ENCODE measurements at places on chromosomes 4 and X.

GRCh38 chr4:6779667-6780565 lies 2.6 kb upstream of the KIAA0232 start:
- no peak for DNase-seq

GRCh38 chr4:4968161-4968725 lies 51.0 kb downstream of the CYTL1 start:
- no peak for DNase-seq

DNA sequence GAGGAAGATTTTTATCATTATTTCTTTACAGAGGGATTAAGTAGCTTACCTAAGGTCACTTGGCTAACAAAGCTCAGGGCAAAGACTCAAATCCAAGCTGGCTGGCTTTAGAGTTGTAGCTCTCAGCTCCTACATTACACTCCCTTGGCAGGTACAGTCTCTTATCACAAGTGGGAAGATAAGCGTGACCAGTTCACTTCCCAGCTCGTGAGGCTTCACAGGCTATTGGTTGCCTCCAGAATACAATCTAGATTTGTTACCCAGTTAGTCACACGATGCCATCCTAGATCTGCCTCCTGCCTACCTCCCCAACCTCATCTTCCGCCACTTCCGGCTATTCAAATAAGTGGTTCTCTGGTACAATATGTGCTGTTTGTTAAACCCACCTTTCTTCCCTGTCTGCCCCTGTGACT lies 3.7 kb downstream of the MMRN1 start:
- DNase-seq = no peak

GRCh38 chrX:6917666-6918065 lies 229.8 kb upstream of the STS start:
- no peak for DNase-seq

DNA sequence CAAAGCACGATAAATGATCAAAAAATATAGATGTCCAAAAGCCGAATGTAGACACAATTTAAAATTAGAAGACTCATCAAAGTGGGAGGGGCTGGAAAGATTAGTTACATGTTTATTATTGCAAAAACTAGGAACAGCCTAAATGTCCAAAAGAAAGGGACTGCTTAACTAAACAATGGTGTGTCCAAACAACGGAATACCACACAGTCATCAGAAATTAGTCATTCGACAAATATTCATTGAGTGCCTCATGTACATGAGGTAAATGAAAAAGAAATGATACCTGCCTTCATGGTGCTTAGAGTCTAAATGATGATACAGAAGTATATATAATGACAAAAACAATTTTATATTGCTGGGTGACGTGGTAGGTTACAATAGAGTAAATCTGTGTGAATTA lies 139.7 kb downstream of the MAML3 start:
- no peak for DNase-seq

GRCh38 chr4:62130230-62130629 lies 930.1 kb downstream of the ADGRL3 start:
- DNase-seq = no peak

DNA sequence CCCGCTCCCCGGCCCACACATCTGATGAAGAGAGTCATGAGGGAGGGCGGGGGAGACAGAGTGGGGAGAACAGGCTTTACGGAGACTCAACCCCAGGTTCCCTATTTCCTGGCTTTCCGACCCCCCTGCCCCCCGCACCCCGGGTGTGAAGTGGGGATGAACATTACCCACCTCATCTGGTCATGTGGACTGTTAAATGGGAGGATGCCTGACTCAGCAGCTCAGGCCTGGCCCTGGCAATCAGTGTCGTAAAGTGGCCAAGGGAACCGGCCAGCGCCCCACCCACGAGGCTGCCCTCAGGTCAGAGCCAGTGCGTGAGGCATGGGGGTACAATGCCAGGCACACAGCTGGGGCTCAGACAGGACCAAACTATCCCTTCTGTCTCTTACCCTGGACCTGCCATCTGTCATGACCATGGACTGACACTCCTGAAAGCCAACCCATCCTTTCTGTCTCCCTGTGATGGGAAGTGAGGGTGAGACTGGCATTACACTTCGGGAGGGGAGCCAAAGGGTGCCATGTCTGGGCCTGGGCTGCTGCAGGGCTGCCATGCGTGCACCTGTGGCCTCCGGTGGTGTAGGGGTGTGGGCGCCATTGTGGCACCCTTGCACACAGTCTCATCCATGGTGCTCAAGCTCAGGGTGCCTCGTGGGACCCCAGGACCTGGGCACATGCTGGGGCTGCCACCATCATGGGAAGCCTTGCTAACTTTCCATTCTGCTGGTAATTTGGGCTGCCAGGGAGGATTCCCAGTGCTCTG lies 106.1 kb upstream of the PSAPL1 start:
- DNase-seq = no peak

DNA sequence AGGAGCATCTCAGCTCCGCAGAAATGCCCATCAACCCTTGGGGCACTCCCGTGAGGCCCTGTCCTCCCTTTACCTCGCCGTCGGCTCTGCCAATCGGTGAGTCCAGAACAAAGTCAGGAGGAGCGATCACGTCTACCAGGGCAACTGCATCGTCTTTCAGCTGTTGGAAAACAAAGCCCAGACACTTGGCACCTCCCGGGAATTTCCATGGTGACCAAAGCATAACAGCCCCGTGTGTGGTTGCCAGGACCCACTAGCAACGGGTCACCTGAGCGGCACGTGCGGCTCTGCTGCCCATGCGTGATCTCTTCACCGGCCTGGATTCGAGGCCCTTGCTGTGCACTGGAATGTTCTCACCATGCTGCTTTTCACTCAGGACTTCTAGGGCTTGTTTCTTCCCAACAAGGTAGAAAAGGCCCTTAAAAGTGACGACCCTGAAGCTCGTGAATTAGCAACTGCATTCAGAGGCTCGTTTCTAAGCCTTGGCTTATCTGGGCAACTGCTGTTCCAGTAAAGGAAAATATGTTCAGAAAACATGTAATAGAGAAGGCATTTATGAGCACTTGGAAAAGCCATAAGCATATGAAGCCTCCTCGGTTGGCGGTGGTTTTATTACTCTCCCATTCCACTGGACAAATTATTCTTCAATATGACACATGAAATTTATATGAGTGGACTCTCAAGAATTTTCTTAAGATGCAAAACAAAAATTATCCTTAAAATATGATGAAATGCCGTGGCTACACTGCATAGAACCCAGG lies 69.5 kb downstream of the ACOX3 start:
- DNase-seq = no peak

DNA sequence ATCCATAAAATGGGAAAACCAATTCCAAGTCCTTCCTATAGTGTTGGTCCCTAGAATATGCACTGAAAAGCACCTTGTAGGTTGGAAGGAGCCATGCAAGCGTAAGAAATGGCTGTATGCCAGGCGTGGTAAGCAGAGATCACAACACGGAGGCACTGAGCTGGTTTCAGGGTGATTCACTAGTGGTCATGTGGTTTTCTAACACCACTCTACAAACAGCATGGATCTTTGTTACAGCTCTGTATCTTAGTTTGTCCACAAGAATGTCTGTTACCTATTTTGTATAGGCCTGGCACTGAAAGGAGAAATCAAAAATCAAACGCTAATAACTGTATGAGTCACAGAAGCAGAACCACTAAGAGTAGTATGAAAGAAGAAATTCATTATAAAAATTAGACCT lies 71.9 kb downstream of the MAGEB17 start:
- no peak for DNase-seq

- no peak for DNase-seq
Measured at GRCh38 chrX:805103-805670, 174.6 kb downstream of the SHOX start.

- DNase-seq = no peak
Measured at GRCh38 chr4:156420623-156421022, 467.0 kb upstream of the CTSO start.

DNA sequence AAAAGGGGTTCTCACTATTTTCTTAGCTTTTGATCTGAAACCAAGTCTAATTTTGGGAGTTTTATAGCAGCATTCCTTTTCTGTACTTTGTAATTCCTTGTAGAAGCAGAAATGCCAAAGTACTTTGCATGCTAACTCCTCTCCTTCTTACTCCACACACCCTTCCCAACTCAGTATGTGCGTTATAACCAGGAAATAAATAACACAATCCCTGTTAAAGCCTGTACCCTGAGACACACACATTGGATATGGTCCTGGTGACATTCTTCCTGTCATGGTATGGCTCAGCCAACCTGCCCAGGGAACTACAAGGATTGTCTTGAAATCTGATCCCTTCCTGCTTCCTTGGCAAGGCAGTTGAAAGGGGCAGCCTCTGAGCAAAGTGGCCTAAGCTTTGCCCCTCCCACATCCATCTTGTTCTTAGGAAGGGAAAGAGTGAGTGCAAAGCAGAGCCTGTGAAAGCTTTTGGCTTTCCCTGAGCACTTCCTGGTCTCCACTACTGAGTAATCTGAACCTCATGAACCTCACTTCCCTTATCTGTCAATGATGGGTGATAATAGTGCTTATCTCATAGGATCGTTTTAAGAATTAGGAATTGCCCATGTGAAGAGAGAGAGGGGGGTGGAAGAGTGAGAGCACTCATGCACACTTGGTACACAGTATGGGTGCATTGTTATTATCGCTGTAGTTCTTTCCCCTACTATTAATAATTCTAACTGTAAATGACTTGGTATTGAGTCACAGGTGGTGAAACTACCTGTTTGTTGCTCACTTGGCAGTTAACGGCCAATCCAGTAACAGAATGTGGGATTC lies 109.3 kb downstream of the AFF2 start:
- no peak for DNase-seq

DNA sequence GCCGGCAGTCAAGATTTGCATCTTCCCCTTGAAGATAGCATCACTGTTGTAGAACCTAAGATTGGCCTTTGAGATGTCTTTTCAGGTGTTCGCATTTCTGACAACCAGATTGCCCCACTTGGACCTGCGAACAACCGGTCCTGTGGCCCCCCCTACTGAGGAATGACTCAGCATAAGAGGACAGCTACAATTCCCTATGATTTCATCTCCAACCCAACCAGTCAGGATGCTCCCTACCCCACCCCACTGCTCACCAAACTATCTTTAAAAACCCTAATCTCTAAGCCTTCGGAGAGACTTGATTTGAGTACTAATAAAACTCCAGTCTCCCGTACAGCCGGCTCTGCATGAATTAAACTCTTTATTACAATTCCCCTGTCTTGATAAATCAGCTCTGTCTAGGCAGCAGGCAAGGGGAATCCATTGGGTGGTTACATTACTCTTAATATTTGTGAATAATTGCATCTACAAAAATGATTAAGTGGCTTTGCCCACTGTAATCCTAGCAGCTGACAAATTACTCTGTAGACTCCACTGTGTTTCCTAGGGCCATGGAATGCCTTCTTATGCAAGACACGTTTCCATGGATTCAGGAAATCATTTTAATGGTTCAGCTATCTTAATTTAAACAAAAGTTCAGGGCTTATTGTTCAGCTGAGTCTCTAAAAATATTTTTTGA lies 95.4 kb downstream of the GPR143 start:
- no peak for DNase-seq

- DNase-seq = no peak
Measured at GRCh38 chr4:143035661-143036060, 149.1 kb upstream of the USP38 start.

DNA sequence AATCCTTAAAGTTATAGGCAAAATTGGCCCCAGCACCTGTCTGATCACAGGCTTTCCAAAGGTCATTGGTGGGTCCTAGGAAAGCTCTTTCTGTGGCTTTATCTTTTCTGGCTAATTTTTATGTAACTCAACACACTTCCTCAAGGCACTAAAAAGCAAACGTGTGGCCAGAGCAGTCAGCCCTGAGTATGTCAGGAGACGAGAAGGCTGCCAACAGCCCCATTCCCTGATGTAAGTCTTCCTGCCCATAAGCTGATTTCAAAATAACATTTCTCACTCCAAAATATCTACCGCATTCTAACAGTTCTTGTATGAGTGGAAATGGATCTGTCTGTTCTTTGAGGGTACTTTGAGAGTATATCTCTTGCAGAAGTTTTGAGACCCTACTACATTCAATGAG lies 25.5 kb upstream of the FUNDC1 start:
- no peak for DNase-seq

DNA sequence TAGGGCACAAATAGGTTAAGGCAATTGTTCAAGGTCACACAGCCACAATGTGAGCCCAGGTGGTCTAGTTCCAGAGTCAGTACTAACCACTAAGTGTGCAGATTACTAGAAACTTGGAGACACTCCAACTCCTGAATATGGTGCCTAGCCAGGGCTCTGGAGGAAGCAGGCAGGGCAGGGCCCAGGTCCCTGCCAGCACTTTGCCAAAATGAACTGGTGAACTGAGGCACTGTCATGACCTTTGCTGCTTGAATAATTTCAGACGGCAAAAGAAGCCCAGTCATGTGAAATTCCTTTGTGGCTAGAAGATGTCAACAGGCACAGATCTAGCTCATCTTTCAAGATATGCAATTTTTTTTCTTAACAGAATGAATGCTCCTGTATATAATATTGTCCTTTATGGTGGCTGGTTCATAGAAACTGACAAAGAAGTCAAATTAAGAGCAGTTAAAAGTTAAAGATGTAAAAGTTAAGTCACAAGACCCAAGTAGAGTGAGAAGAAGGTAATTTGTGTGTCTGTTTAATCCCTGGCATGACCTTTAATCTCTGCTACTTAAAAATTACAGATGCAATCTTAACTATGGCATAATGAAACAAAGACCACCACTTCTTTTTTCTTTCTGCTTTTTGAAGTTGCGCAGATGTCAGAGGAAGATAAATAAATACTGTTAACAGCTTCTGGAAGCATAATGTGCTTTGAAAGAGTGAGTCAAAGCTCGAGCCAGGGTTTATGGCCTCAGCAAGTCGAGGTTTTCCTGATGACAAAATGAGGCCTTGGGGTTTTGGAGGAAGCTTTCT lies 54.1 kb downstream of the SHROOM3 start:
- no peak for DNase-seq

- no peak for DNase-seq
Measured at GRCh38 chrX:68112321-68112720, 321.0 kb downstream of the OPHN1 start.

DNA sequence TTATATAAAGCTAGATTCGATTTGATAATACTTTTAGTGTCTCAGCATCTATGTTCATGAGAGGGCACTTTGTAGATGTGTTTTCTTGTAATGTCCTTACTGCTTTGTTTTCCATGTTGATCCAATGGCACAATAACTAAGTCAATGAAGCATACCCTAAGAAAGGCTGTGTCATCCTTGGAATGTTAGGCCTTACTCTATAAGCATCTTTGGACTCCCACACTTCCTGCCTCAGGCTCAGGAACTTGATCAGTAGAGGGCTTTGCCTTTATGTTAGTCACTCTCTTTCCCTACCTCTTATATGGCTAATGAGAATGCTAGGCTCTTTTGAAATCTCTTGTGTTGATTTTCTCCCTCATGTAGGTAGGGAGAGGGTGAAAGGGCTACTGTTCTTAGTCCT lies 33.2 kb upstream of the EDA2R start:
- no peak for DNase-seq

Data from activated gamma-delta T cell treated with anti-CD3 and anti-CD28 coated beads, Interleukin-2, amount 50 U/mL, for 16 hours (primary cell).